Stimulated activated CD4-positive, alpha-beta T cell treated with anti-CD3 and anti-CD28 coated beads, Interleukin-1b, Interleukin-23, amount 100 ng/mL, for 1 hour (primary cell): ENCODE measurements at places on chromosomes 3 and 15.

DNA sequence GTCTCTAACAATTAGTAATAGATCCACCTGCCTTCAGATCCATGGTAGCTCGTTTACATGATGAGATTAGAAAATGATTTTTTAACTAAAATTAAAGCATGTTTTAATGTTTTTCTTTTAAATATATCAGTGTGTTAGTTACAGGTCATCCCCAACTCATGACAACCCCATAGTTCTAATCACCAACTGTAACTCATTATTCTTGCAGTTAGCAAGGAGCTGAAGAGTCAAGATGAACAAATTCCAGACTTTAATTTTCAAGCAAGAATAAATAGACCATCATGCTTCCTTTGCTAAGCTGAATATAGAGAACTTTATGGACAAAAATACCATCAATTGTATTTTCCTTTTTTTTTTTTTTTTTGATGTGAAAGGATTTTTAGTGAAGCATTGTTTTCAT lies 101.1 kb downstream of the TOP2B start:
- no peak for DNase-seq

GRCh38 chr3:168139947-168140346 lies 44.2 kb upstream of the GOLIM4 start:
- no peak for DNase-seq

GRCh38 chr3:122021811-122022401 lies at the start of gene ILDR1:
ILDR1 (minus strand) TSS chr3:122022247; CDS start chr3:122022077, 170 bp downstream.
- no peak for DNase-seq

- no peak for DNase-seq
Measured at GRCh38 chr3:172138792-172139507, 99.6 kb downstream of the FNDC3B start.

GRCh38 chr15:63190769-63191649 lies 1.6 kb downstream of the RAB8B start:
- no peak for DNase-seq

DNA sequence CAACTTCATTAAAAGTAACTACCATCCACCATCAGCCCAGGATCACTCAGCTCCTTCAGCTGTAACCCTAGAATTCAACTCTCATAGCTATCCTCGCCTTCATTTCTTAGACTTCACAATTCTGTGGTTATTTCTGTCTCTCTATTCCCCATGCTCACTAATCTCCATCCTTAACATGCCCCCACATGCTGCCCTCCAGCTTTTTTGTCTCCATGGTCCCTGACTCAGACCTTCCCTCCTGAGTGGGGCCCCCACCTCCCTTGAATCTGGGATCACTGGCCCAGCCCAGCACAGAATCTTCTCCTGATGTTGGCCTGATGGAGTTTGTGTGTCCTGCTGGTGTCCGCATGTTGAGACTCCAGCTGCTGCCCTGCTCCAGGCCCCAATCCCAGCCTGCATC lies 41.7 kb downstream of the CHST14 start:
- no peak for DNase-seq

DNA sequence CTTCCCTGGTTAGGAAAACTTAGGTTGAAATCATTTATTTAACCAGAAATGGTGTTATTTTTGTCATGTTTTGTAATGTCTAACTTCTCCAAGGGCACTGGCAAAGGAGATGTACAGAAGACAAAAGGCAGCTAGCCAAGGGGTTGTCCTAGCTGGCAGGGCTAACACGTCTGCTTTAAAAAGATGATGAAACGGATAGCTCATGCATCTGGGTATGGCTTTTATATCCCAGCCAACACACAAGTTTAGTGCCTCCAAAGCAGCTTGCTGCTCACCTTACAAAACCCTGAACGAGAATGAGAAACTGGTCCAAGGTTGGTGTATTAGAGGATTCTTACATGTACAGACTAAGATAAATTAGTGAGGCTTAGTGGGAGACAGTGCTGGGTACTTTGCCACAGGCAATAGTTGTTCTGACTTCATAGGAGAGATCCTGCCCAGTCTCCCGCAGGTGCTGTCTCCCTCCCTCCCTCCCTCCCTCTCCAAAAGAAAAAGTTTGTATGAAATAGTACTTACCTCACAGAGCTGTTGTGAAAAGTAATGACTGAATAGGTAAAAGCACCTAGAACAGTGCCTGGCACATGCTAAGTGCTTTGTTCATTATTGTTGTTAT lies 47.8 kb downstream of the KCNMB2 start:
- no peak for DNase-seq

- no peak for DNase-seq
Measured at GRCh38 chr3:150898046-150898754, 7.0 kb downstream of the MINDY4B start.

- DNase-seq: no peak
Measured at GRCh38 chr3:140023616-140024530, 88.9 kb downstream of the CLSTN2 start.

DNA sequence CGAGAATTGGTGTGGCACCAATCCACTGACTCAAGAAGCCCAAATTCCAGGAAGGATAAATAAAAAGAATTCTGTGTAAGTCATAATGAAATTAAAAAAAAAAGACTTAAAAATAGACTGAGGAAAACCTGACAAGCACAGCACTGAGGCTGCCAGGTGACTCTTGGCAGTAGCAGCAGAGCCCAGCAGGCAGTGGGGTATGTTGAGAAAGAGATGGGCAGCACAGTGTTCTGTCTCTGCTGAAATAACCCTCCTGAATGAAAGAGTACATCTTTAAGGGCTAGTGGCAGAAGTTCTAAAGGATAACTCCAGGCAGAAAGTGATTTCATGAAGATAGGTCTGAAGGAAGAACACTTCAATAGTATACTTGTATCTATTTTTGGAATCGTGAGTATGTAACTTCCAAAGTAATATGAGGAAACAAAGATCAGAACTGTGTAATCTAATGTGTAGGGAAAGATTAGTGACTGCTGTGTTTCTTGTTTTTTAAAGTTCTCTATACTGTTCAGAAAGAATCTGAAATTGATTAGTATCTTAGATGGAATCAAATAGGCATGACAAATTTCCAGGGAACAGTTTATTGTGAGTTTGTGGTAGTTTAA lies 75.9 kb downstream of the RAB7A start:
- DNase-seq: no peak

DNA sequence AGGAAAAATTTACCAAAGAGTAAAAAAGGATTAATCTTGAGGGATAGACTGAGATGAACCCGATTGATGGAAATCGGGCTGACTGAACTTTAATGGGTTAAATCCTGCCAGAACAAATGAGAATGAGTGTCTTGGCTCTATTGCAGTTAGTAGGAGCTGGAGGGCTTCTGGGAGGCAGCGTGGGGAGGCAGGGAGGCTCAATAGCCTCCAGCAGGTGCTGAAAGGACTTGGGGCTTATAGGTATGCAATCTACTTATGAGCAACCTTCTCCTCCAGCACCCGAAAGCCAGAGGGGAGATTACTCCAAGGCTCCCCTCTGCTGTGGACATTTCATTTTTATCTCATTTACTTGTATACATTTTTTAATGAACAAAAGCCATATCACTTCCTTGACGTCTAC lies 1.0 kb upstream of the CRYBG3 start:
- no peak for DNase-seq

DNA sequence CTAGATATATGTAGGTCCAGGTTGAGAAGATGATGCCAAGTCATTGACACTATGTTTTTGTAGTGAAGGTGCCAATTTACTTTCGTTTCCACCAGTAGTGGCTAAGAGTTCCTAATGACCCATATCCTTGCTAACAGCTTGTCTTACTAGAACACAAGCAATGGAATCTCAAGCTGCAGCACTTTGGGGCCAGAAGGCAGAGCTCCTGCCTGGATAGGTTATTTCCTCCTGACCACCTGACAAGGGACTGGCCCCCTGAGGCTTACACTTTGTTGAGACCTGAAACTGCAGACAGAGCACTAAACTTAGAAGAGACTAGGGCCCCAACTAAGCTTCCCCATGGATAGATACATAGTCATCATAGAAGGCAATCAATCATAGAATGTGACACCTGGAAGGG lies 11.7 kb downstream of the ONECUT1 start:
- no peak for DNase-seq

GRCh38 chr3:160564949-160565441 lies 376 bp downstream of the KPNA4 start:
- DNase-seq: no peak

GRCh38 chr3:146581080-146581601 lies 24.0 kb downstream of the PLSCR5 start:
- no peak for DNase-seq

DNA sequence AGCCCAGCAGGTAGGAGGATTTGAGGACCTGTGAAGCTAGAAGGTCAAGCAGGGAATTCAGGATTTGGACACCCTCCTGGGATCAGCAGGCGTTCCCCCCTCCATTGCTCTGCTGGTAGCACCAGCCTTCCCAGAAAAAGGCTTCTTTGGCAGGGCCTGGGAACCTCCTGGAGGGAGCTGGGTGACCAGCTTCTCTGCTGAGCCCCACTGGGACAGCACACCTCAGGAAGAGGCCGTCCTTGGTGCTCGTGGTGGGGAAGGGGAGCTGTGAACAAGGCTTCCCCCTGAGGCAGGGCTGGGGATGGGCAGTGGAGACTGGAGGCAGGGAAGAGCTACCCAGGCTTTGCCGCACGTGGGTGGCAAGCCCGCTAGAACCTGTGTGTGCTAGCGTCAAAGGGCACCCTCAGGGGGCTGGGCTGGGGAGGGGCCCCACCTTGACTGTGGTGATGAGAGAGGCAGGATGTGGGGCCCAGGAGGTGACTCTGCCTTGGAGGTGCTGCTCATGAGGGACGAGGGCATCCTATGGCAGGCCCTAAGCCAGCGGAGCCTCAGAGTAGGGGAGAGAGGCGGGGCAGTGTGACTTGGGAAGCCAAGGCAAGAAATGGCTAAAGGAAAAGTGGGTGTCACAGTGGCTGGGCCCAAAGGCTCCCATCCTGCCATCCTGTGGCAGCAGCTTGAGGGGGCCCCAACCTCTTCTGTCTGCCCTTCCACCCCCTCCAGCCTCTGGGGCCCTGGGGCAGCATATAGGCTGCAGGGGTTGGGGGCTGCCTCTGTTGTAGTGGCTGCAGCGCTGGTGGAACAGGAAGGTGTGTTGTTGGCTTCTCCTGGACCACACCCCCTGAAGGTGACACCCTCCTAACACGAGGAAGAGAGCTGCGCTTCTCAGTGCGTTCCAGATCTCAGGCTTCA lies 20.7 kb downstream of the KLF13 start:
- peak; percentile 53 for DNase-seq
